ENCODE measurements at places on chromosomes 3 and 15.
A peak's percentile ranks its signal among the peaks of the same experiment; 100 is the strongest.

- peak; percentile 90 for DNase-seq
Measured at GRCh38 chr15:73305331-73306211, 63.2 kb downstream of the HCN4 start.

GRCh38 chr3:73504239-73504638, 120.5 kb downstream of the PDZRN3 start:
- peak; percentile 39 for DNase-seq

GRCh38 chr3:167346171-167346570, 33.9 kb downstream of the ZBBX start:
- DNase-seq: peak; percentile 42

DNA sequence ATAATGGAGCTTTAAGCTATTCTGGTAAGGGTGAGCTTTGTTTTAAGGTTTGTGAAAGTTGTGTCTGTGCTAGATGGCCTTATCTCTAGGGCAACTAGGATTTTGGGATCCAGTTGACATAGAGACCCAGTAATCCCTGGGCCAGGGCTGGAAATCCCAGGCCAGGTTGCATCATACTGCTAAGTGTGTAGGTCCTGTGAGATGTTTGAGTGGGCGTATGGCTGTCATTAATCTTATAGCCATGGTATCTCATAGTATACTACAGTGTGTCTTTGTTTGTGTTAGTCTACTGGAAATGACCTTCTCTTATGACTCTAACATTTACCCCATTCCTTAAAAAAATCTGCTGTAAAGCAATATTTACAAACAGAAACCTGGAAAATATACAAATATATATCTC, 151.4 kb downstream of the CACNA2D3 start:
- no peak for DNase-seq

- no peak for DNase-seq
Measured at GRCh38 chr15:83585601-83586335, 68.2 kb upstream of the ADAMTSL3 start.

- DNase-seq: no peak
Measured at GRCh38 chr15:56320316-56320715, 44.9 kb upstream of the TEX9 start.

GRCh38 chr15:100705065-100705464, 102.7 kb downstream of the ASB7 start:
- DNase-seq: no peak

- DNase-seq: no peak
Measured at GRCh38 chr3:39268549-39268900, 11.3 kb downstream of the CX3CR1 start.

DNA sequence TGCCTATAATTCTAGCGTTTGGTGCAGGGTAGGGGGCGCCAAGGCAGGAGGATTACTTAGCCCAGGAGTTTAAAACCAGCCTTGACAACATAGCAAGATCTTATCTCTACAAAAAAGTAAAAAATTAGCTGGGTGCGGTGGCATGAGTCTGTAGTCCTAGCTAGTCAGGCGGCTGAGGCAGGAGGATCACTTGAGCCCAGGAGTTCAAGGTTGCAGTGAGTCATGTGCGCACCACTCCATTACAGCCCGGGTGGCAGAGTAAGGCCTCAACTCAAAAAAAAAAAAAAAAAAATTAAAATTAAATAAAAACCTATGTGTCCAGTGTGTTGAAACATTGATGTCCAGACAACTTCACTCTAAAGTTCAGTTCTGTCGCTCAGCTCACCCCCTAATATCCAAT, 78.2 kb upstream of the SOX2 start:
- DNase-seq: no peak

DNA sequence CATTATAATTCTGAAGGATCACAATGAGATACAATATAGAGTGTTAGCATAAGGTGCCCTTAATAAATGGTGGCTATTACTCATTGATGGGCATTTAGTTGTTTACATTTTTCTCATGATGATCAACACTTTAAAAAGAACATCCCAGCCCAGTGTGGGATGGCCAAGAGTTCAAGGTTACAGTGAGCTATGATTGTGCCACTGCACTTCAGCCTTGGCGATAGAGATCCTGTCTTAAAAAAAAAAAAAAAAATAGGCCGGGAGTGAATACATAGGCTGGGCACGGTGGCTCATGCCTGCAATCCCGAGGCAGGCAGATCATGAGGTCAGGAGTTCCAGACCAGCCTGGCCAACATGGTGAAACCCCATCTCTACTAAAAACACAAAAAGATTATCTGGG, 1.6 kb upstream of the FXR1 start:
- no peak for DNase-seq

DNA sequence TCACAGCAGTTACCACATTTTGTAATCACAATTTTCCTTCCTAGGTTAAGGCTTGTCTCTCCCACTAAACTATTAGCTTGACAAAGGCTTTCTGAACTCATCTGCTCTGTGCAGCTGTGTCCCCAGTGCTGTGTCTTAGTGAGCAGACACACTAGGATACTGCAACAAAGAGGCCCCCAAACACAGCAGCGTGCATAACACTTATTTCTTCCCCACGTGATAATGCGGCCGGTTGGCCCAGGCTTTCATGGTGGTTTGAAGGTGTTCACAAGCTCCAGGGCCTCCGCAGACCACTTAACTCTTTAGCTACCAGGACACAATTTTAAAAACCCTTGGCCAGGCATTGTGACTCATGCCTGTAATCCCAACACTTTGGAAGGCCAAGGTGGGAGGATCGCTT, 2.2 kb upstream of the HDAC11 start:
- DNase-seq: peak; percentile 37

DNA sequence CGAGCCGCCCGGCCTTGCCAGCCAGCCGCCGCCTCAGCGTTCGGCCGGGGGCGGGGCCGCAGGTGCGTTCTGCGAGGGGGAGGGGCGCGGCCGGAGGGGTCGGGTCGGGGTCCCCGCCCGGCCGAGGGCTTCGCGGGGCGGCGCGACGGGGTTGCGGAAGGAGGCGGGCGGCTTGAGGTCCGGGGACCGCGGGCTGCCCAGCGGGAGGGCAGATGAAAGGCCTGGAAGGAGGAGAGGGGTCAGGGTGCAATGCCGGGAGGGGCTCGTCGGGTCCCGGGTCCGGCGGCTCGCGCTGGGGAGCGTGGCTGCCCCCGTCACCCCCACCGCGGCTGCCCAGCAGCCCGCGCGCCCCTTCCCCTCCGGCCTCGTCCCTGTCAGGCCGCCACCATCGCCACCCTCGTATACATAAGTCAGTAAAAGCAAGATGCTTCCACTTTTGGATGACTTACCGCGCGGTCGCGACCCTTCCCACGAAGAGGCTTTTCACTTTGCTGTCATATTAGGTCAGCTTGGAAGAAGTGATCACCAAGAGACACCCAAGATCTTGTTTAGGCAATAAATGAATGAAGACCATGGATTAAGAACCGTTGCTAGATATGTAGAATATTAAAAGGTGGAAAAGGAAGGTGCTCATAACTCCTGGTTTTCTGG, 620 bp upstream of the ANP32A start:
- DNase-seq: no peak

GRCh38 chr15:80242132-80242769, 9.8 kb downstream of the CTXND1 start:
- DNase-seq: no peak

GRCh38 chr3:87468235-87468634, 191.9 kb upstream of the POU1F1 start:
- DNase-seq: no peak
